ENCODE measurements at places on chromosomes 1 and 21.

DNA sequence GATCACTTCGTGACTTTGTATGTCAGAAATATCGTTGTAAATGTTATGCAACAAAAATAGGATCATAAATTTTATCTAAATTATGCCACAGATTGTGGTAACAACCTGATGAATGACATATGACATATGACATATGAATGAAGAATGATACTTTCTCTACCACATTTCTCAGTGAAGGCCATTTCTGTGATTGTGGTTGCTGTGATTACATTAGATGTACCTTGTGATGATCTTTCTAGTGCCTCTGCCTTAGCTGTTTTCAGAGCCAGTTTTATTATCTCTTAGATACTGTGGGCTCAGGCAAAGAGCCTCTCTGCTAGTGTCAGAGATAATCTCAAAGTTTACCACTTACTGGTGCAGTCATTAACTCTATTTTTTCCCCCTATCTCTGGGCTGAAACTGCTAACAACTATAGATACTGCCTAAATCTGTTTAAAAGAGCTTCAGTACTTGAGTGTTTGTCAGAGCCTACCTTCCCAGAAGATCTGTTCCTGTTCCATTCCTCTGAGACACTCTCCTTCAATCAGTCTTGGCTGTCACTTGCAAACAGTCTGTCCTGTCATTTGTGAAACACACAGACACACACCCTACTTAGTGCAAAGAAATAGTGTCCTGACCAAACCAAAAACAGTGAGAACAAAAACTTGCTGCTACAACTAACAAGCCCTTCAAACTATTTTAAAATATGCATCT, 55.5 kb downstream of the HMCN1 start:
- DNase-seq: no peak

GRCh38 chr21:43966946-43967512, 45.1 kb upstream of the TRAPPC10 start:
- DNase-seq: no peak

GRCh38 chr1:206489980-206490770, 17.2 kb upstream of the RASSF5 start:
- DNase-seq: peak; percentile 67

- no peak for DNase-seq
Observed at GRCh38 chr1:117527566-117528102, 78.2 kb upstream of the TENT5C start.

- no peak for DNase-seq
Observed at GRCh38 chr1:193355626-193356025, 169.2 kb upstream of the B3GALT2 start.

GRCh38 chr21:36929622-36930021, 36.8 kb downstream of the HLCS start:
- DNase-seq: peak; percentile 4

- no peak for DNase-seq
Observed at GRCh38 chr1:24713736-24714135, 31.5 kb upstream of the CLIC4 start.

GRCh38 chr1:206503591-206504362, 3.6 kb upstream of the RASSF5 start:
- DNase-seq: peak; percentile 100

DNA sequence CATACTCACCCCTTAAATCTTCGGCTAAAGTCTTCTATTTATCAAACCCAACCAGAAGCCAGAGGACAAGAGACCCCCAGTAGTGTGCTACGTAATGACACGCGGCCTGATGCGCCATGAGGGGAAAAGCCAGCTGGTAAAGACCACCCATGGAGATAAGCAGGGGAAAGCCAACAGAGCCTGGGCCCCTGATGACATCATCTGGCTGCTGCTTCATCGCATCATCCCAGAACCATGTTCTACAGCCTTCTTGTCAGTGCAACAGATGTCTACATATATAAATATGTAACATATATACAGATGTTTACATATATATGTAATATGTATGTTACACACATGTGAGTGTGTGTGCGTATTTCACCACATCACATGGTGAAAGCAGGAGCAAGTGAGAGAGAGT, 81.7 kb upstream of the VANGL1 start:
- DNase-seq: no peak

DNA sequence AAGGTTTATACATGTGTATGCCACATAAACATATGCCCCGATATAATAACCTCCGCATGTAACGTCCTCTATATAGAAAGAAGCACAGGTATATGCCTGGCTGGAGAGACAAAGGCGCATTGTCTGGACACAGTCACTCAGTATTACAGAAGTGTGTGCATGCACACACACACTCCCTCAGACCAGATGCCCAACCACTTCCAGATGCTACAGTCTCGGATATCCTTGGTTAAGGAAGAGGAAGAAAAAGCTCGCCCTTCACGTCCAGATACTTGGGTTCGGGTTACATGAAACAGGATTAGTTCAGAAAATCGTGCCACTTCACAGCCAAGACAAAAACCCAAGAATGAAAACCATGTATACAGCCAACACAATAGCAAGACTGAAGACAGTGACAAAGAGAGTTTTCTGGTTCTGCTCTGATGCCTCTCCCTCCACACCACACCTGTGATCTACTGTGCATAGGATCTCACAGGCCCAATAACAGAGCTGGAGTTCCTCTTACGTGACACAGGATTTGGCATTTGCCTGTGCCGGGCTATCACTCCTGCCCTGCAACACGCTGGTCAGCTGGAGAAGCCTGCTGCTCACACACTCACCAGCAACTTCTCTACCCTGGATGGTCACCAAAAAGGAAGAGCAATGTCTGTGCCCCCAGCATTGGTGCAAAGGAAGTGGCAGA, 75.0 kb downstream of the SSBP3 start:
- DNase-seq: no peak

GRCh38 chr1:31368611-31369107, 4.2 kb downstream of the FABP3 start:
- DNase-seq: no peak

GRCh38 chr1:225824533-225824941, 14.6 kb downstream of the EPHX1 start:
- no peak for DNase-seq

GRCh38 chr1:179812501-179813292, 64.9 kb downstream of the TOR1AIP2 start:
- DNase-seq: no peak

DNA sequence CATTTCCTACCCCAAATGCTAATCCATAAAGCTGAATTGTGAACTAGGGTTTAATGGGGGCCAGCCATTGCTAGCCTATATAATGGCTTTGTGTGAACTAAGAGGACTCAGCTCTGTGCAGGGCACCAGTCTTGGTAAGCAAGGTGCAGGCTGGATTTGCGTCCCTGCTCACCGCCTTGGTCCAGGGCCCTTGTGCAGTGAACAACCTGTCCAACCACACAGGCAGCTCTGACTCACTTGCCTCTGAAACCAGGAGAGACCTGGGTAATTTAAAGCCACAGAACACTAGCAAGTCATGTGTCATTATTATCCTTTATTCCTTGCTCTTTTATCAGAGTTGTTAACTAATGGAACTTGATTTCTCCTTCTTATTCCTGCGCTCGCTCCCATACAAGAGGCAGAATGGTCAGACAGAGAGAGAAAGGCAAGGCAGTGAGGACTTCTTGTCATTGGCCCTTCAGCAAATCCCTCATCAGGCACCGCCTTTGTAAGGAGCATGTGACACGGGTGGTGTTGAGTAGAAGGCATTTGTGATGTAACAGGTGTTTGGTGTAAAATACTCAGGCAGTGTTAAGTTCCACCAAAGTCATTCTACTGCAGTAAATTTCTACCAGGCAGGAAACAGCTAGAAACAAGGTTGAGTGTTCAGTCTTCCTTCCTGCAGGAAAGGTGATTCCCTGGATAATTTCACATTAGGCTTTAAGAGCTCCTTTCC, 67.3 kb upstream of the OLIG2 start:
- no peak for DNase-seq

DNA sequence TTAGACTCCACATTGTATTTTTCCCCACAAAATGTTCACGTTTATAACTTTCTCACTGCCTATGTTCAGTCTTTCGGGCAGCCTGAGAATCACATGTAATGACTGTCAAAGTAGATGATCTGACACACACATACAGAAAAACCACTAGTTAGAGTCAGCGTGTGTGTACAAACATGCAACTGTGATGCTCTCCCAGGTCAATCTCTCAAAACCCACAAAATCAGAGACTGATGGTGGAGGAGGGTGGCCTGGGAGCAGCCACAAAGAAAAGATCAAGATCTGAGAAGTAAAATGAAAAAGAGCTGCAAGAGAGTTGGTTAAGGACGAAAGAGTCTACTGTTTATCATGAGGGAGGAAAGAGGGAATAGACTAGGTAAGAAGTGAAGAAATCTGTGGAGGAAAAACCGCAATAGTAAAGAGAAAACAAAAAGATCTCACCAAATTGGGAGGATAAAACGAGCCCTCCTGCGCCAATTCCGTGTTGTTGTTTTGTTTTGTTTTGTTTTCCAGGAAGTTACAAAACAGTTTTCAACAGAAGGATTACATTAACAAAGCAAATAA, 2.3 kb downstream of the EGLN1 start:
- DNase-seq: peak; percentile 10

- no peak for DNase-seq
Observed at GRCh38 chr1:59171788-59172187, 125.1 kb upstream of the FGGY start.

DNA sequence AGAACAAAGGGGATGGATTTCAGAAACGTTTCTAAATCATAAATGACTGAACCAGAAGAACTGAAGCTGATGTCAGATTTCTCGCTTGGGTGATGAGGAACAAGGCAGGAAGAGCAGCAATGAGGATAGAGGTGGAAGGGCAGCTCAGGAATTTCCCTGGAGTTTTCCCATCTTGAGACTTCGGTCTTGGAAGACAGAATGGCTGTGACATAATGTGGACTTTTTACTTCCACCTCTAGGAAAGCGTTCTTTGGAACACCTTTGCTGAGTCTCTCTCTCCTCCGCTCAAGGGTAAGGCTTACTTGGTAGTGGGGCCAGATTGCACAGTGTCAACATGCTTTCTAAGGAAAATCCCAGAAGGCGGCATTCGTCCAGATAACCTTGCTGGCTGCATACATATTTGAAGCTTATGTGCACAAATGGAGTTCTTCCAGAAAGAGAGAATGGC, 36.6 kb downstream of the DEGS1 start:
- DNase-seq: no peak

DNA sequence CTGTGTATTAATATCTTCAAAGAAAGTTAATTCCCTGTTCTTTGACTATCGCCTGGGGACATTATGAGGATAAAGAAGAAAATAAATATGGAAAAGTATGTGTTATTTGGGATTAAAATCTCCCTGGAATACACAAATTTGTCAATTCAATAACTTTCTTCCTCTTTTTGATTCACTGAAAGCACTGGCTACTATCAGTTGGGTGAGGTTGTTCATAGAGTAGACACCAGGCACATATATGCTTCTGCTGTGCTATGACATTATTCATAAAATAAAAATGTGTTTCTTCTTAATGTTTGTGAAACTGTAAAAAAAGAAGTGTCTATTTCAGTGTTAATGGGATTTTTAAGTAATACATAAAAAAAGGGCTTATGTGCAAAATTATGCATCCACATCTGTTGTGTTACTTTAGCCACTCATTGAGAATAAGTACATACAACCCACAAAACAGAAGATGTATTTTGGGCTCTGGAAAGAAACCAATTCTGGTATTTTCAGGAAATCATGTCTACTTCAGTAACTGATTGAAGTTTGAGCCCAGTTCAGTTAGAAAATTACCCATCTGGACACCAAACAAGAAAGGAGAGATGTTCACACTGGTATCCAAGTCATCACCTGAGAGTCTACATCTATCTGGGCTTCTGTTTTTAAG, 169.4 kb downstream of the GABPA start:
- no peak for DNase-seq

DNA sequence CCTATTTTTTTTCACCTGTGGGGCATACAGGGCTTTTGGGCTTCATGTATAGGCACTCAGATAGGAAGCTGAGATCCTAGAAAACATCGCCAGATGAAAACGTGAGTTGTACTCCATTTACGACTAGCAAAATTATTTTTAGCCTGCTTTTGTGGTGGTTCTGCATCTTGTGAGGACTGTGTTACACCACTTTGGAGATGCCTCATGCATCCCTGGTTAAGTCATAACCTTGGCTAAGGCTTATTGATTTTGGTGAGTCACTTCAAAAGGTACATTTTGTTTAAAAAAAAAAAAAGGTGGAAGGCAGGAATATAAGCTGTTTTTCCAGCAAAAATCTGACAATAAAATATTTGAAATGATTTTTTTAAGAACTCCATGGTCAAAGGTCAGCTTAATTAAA, 101.8 kb upstream of the OLFM3 start:
- no peak for DNase-seq

All from HT1080 (cell line).